Esophagus muscularis mucosa (tissue), 4 donors: ENCODE measurements at places on chromosomes 7 and 10. TPM values are rescaled to one million over a fixed set of nuclear protein-coding genes. Genes with fewer than 3 reads are reported as not detected.

DNA sequence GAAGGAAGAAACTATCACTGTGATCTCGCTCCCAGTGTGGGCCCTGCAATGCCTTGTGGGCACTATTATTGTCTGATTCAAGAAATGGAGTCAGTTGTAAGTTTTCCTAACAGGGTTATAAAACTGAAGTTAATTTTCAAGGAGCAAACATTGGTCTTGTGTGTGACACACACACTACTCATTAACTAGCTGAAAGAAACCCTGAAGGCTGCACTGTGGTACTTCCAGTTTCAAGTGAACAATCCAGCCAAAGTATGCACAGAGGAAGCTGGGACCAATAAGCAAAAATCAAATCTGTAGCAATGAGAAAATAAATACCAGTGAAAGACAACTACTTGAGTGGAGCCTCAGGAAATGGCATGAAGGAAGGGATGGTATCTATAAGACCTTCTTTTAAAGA is 506.6 kb upstream of the POT1 start:
- H3K4me1 ChIP-seq: no peaks in the 10 kb centered on the region
- DNase-seq: no peak
- no peak overlapping the region for H3K4me3 ChIP-seq

DNA sequence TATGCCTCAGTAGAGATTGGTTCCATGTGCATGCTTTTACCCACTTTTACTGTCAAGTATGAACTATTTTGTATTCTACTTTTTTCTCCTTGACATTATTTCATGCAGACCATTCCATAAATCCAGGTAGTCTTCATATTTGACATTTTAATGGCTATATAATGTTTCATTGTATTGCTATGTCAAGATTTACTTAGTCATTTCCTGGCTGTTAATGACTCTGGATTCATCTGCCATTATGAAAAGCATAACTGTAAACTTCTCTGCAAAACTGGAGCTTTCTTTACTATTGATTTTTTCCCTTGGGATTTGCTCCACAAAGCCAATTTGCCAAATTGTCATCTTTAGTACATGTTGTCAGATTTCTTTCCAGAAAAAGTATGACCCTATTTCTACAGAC is 6.8 kb upstream of the MSRB2 start:
- no peaks in the 10 kb centered on the region for H3K4me1 ChIP-seq
- no peaks in the 10 kb centered on the region for H3K27me3 ChIP-seq
- no peaks in the 10 kb centered on the region for H3K36me3 ChIP-seq
- no peak for DNase-seq
- no peak overlapping the region for H3K4me3 ChIP-seq
- H3K27ac ChIP-seq: no peak overlapping the region

DNA sequence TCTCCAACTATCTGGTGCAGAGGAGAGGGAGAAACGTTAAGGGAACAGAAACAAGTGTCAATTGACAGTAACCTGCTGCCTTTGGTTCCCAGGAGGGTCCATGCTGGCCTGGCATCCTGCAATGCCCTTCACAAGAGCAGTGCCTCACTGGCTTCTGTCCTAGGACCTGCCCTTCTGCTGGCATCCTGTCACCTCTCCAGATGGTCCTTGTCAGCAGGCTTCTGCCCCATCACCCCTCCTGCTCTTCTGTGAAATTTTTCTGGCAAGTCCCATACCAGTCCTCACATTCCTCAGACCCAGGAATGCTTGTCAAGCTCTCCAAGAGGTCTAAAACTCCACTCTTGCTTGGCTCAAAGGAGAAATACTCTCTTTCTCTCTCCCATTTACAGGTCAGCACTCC is 34.2 kb downstream of the C10orf67 start:
- H3K4me1 ChIP-seq: no peaks in the 10 kb centered on the region
- H3K27ac ChIP-seq: no peak overlapping the region
- no peak for DNase-seq
- no peak overlapping the region for H3K4me3 ChIP-seq
- H3K27me3 ChIP-seq: no peaks in the 10 kb centered on the region

GRCh38 chr10:30546511-30546910 is 83.0 kb downstream of the LYZL2 start:
- H3K27ac ChIP-seq: no peak overlapping the region
- no peak overlapping the region for H3K4me3 ChIP-seq
- no peaks in the 10 kb centered on the region for H3K4me1 ChIP-seq
- H3K27me3 ChIP-seq: no peaks in the 10 kb centered on the region
- no peaks in the 10 kb centered on the region for H3K36me3 ChIP-seq
- DNase-seq: no peak

The ZNF736 gene
- total RNA-seq: 4.8 TPM
